Large intestine (tissue), 12 donors: ENCODE measurements at places on chromosomes 3 and 15.

DNA sequence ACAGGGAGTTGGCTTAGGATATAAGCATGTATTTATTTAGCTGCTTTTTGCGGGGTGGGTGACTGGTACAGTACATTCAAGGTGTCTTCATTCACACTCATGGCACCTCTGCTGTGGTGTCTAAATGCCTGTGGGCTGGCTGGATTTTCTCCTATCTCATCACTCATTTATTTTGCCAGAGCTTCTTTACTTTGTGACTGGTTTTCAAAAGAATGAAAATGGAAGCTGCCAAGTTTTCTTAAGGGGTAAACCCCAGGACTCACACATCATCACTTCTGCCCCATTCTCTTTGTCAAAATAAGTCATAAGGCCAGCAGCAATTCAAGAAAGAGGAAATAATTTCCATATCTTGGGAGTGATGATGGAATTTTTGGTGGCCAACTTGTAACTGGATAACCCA, 493.4 kb upstream of the ALCAM start:
- no peak overlapping the region for H3K4me3 ChIP-seq
- DNase-seq: no peak
- no peak overlapping the region for H3K27ac ChIP-seq
- no peaks in the 10 kb centered on the region for H3K4me1 ChIP-seq

DNA sequence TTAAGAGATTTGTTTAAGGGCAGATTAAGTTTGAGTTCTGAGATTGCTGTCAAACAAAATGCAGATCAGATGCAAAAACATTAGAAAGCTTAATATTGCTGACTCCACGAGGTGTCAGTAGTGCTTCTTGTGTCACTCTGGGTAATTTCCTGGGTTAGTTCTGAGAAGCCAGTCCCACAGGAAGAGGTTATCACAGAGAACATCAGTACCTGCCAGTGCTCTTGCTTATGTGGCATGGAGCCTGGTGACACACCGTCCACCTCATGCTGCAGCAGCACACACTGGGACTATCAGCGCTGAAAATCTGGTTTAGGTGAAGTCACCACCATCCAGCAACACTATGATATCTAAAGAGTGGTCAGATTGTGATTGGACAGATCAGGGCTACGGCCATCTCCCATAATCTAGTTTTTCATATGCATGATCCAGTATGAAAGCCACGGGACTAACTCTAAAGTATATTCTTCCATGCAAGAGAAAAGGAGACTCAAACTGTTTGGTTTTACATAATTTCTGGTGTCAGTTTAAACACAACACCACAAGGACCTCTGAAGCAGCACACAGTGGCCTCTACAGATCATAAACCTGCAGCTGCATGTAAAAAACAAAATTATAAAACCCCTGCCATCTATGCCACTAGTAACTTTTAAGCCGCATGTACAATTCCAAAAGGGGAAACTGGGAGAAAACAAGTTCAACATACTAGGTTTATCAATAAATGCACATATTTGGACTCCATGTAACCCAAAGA, 36.1 kb upstream of the MYO5C start:
- peak; percentile 7 for DNase-seq
- no peaks in the 10 kb centered on the region for H3K27me3 ChIP-seq
- no peaks in the 10 kb centered on the region for H3K4me1 ChIP-seq

- H3K27me3 ChIP-seq: no peaks in the 10 kb centered on the region
- no peak for DNase-seq
- no peaks in the 10 kb centered on the region for H3K36me3 ChIP-seq
- no peaks in the 10 kb centered on the region for H3K4me1 ChIP-seq
These were observed 867.4 kb downstream of the ROBO1 start for GRCh38 chr3:78900426-78900825.

DNA sequence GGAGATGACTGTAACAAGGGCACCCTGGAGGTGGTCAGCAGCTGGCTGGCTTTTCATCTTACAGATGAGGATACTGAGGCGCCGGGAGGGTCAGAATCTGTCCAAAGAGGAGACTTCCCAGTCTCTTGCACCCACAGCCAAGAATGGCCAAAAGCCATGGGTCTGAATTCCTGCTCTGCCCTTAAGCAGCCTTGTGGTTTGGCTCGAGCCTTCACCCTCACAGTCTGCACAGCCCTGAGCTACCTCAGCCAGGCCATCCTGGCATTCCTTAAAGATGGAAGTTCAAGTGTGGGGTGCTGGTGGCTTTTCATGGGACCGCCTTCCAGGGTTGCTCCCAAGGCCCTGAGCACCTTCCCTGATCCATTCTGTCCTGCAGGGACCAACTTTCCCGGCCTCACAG, 59.2 kb downstream of the CACNA2D2 start:
- no peak for DNase-seq
- H3K27me3 ChIP-seq: no peaks in the 10 kb centered on the region
- H3K36me3 ChIP-seq: no peaks in the 10 kb centered on the region

DNA sequence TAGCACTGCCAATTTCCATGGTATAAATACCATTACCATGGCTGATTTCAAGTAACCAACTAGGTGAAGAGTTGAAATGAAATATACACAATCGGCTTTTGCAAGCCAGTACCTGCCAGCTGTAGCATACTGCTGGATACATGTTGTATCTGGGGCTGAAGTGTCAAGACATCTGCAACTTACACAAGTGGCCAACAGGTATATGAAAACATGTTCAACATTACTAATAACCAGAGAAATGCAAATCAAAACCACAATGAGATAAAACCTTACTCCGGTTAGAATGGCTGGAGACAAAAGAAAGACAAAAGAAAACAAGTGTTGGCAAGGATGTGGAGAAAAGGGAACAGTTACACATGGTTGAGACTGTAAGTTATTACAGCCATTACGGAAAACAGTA, 11.6 kb downstream of the ATOSA start:
- peaks cover 53% of the 10 kb centered on the region for H3K36me3 ChIP-seq
- H3K27ac ChIP-seq: no peak overlapping the region
- H3K4me3 ChIP-seq: no peak overlapping the region
- no peaks in the 10 kb centered on the region for H3K27me3 ChIP-seq
- no peaks in the 10 kb centered on the region for H3K4me1 ChIP-seq

- H3K36me3 ChIP-seq: no peaks in the 10 kb centered on the region
- H3K4me1 ChIP-seq: no peaks in the 10 kb centered on the region
- H3K27me3 ChIP-seq: no peaks in the 10 kb centered on the region
These were observed 409.5 kb downstream of the ROBO1 start for GRCh38 chr3:79358327-79358726.
